ENCODE measurements at places on chromosomes 1 and 21.

DNA sequence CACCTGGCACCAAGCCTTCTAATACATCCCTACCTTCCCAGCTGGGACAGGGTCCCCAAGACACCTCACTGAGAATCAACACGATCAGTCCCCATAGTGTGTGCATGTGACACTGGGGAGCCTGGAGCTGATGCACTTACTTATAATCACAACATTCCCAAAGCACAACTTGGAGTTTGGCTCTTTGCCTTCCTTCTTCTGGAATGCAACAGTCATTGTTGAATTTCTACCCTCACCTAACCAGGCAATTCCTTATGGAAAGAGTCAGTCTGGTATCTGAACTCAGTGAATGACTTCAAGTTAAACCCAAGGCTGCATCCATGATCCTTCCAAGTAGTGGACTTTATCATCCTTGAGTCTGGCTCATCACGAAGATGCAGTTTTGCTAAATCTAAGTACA, 86.1 kb downstream of the DSCAM start:
- no peak for DNase-seq

- no peak for DNase-seq
Measured at GRCh38 chr1:246698466-246699094, 25.6 kb upstream of the SCCPDH start.

DNA sequence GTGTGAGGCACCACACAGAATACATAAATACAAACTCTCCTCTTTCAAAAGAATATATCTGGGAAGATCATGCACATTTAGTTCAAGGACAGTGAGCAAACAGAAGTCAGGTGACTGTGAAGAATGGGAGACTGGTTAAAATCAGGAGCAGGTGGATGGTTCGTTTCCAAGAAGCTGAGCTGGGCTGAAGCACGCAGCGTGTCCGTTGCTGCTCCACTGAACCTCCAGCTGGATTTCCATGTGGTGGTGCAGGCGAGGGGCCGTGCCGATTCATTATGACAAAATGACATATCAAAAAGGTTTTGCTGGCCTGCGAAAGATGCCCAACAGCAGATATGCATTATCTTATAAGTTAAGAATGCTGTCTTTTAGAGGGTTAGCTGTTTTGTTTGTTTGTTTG, 66.0 kb downstream of the OLIG1 start:
- DNase-seq = no peak

DNA sequence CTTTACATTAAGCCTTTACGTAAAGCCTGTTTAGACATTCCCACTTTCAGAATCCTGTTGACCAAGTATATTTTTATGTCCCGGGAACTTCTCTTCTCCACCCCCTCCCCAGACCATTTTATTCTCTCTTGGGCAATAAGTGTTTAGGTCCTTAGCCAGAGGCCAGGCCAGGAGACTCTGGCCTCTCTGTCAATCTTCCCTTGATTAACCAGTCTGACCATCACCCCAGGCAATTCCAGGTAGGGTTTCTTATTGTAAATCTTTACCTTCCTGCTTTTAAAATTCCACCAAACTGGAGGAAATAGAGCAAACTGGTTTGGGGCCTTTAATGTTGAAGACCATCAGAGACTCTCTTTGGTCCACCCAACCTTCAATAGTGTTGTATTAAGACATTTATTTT, 12.2 kb upstream of the IFI6 start:
- no peak for DNase-seq

DNA sequence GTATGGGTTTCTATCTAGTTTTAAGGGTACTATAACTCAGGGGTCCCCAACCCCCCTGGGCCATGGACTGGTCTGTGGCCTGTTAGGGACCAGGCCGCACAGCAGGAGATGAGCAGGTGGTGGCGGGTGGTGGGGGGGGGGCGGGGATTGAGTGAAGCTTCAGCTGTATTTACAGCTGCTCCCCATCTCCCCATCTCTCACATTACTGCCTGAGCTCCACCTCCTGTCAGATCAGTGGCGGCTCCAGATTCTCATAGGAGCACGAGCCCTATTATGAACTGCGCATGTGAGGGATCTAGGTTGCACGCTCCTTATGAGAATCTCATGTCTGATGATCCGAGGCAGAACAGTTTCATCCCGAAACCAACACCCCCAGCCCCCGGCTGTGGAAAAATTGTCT, 95.1 kb upstream of the SLC45A1 start:
- no peak for DNase-seq

GRCh38 chr1:98981917-98982513, 22.6 kb downstream of the PLPPR5 start:
- DNase-seq = peak; percentile 29

GRCh38 chr1:68145418-68146126, 86.8 kb downstream of the WLS start:
- DNase-seq = no peak

DNA sequence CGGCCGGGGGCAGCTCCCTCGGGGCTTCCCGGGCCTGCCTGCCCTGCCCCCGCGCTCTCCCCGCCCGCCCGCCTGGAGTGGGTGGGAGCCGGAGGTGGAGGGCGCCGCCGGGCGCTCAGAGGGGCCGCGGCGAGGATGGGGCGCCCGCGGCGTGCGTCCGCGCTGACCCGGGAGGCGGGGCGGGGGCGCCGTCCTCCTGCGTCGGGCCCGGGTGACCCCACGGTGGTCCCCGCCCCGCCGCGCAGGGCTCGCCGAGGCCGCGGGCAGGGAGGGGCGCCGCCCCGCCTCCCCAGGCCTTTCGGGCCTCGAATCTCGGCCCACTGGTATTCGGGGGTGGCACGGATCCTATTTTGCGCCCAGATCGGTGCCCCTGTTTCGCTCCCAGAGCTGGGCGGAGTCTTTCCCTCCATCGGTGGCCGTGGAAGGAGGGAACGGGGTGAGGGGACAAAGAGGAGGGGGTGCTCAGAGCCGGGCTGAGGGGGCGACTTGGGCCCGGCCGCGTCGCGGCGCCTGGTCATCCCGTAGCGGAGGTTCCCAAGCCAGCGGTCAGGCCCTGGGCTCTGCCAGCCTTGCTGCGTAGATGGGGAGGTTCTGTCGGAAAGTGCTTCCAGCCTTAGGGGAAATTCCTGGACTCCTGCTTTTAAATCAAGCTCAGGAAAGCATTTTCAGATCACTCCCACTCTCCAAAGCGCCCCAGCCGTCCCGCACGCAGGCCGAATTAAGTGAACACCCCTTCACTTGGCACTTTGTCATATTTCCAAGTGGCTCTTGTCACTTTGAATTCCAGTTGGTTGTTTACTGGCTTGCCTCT, 545 bp downstream of the PATJ start:
- DNase-seq = no peak

DNA sequence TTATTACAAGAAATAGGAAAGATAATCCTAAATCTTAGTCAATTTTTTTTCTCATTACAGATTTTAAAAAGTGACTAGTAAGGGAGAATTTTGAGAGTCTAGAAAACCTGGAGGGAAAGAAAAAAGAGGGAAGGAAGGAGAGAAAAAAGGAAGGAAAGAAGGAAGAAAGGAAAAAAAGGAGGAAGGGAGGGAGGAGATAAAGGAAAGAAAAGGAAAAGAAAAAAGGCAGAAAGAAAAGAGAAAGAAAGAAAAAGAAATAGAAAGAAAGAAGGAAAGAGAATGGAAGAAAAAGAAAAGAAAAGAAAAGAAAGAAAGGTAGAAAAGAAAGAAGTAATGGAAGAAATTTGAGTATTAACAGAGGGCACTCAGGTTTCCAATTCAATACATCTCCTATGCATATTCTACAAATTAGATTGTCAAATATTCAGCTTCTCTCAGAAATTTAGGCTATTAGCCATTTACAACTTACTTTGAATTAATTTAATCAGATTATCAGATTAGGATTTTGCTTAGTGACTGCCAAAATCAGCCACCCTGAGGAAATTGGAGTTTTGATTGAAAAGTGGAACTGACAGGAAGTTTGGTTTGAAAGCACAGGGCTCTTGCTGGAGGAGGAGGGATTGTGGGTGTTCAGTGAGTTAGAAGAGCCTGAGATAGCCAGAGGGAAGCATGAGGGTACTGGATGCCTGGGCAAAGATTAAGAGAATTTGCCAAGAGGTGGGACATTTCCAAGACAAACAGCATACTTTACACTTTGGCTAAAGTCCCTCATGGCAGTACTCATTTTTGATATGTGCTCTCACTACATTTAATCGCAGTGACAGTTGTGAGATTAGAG, 677.8 kb downstream of the USP25 start:
- DNase-seq = no peak

DNA sequence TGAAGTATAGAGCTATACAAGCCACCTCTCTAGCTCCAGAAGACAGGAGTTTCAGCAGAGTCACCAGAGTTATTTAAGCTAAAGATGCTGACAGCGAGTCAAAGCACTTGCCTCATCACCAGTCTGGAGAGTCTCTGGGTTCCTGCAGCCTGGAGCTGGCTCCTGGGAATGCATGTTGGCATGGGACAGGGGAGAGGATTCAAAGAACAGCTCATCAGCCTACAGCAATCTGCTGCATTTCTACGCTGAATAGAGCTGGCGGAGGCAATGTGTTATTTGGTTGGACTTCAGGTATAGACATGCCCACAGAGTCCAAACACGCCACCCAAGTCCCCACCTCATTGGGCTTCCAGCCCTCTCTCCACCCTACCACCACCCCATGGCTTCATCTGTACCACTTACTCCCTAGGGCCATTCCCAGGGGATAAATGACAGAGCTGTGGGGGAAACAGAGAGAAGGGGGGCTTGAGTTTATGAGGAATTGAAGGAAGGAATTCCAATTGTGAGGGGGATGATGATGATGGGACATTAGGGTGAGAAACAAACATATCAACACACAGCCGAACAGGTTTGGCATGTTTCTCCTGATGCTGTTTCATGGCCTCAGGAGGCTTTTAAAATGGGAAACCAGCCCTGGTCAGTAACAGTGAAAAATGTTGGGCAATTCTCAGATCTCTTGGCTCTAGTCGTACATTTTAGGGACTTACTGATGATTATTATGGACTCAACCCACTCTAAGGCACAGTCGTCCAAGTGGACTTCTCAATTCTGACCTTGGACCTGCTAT, 58.4 kb downstream of the PLEKHA6 start:
- DNase-seq = no peak

GRCh38 chr1:235657747-235658526, 8.4 kb upstream of the GNG4 start:
- DNase-seq = no peak

DNA sequence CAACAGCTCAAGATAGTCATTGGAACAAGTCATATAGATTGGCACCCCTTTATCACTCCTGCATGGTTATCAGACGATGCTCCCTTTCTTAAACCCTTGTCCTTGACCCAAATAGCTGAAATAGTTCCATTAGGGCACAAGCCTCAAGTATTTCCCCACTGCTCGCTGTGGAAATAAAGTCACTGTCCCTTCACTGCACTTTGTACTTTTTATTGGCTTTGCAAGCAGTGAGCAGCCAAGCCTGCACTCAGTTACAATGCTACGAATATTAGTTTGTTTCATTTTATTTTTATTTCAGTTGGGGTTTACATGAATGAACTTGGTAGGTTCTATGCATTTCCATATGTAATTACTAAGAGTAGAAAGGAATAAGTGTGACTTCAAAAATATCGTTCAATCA, 1176.4 kb downstream of the BRINP3 start:
- no peak for DNase-seq

All from COLO829 (cell line).